ENCODE measurements at places on chromosomes 1 and 21.

GRCh38 chr1:94970783-94971182 lies 43.9 kb upstream of the CNN3 start:
- no peak for DNase-seq

GRCh38 chr1:12276225-12276624 lies 46.4 kb downstream of the VPS13D start:
- DNase-seq, result peak; percentile 6

- DNase-seq, result no peak
These were observed 796 bp upstream of the TDRKH start for GRCh38 chr1:151790940-151791651.

DNA sequence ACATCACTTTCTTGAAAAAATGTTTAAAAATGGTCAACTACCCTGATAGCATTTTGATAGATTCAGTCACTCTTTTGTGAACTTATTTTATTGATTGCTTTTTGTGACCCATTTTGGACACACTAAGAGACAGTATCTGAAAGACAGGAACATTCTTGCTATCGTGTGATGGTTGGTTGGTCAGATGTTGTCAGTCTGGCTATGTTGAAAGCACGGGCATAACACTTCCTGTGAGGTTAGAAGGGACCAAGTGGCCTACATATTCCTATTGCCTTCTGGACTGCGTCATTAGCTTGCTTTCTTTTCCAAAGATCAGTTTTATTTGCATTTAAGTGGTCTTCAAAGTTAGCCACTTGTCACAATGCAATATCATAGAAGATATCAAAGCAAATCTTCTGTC lies 1.4 kb downstream of the OR2T6 start:
- no peak for DNase-seq

DNA sequence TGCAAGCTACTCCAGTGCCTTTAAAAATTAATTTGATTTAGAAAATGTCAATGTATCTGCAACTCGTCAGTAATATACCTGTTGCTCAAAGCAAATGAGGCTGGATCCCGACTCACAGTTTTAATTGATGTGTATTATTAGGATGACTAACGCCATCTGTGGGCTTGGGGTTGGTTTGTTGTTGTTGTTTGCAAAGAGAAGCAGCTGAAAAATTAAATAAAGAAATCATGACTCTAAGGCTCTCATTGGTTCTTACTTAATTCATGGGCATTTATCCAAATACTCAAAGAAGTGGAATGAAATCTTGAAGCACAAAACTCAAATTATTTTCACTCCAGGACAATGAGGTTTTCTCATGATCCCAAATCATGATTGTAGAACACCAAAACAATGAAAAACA lies 46.4 kb downstream of the SEC16B start:
- DNase-seq, result no peak

- no peak for DNase-seq
These were observed 8.9 kb upstream of the TNFRSF25 start for GRCh38 chr1:6474815-6475282.

- DNase-seq, result no peak
These were observed 49.3 kb downstream of the STX6 start for GRCh38 chr1:180973369-180973768.

- DNase-seq, result no peak
These were observed 253.7 kb downstream of the CACNA1E start for GRCh38 chr1:181737056-181737455.

- DNase-seq, result no peak
These were observed 1.8 kb downstream of the KPRP start for GRCh38 chr1:152759453-152760173.

- no peak for DNase-seq
These were observed 4.2 kb downstream of the IGSF21 start for GRCh38 chr1:18111605-18112297.

DNA sequence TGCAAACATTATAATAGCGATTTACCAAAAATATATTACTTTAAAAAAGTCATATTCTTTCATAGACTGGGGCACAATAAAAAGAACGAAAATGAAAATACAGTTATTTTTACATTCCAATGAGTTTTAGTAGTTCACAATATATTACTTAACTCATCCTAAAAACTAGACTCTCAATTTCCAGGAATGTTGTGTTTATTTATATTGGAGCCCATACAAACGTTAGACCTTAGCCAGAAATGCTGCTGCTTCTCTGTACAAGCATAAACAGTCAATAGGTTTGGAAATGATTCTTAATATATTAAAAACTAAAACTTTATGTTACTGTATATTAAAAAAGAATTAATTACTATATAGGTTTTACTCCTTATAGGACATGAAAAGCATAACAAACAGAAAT lies 302.3 kb downstream of the BRINP3 start:
- DNase-seq, result no peak

DNA sequence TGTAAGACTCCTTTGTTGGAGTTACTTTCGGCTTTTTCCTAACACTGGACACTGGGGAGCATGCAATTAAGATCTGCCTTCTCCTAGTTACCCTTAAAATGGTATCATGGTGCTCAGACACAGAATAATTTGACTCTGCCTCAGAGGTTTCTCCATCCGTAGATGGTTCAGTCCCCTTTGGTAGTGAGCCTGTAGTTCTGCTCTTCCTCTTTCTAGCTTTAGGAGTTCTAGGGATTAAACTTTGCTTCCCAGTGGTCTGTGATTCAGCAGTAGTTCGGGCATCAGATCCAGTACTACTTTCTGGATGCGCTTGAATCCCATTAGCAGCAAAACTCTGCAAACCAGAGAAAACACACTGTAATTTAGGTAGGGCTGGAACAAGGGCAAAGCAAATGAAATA lies 1.5 kb downstream of the DNTTIP2 start:
- no peak for DNase-seq

DNA sequence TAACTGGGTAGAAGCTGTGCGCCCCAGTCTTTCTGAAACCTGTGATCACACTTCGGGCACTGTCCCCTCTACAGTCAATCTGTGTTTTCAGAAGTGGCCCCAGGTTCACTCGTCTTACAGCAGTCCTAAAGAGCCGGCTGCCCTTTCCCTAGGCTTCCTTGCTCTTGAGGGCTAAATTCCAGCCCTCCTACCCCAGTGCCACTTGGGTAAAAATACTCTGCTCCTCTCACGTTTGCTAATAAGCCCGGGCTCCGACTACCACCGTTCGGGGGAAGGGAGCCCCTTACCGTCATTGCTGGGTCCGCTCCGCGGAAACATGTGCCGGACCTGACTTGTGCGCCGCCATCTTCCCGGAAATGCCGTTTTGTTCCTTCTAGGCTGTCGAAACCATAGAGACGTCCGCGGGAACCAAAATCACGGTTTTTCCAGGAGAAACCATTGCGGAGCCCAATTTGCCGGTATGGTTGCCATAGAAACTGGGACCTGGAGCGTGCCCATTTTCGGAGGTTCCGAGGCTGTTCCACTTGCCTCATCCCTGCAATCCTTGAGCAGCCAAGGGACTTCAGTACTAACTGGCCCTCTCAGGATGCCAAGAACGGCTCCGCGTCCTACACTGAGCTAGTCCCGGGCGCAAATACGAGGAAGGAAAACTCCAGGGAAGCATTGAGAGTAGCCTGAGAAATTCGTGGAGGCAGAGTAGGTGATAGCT lies at the start of gene GPATCH4:
GPATCH4 (minus strand) TSS at position 358 of the 709 bp plus-strand sequence.
- peak; percentile 65 for DNase-seq

GRCh38 chr1:169877800-169878491 lies 15.8 kb downstream of the SCYL3 start:
- no peak for DNase-seq

- no peak for DNase-seq
These were observed 4.0 kb upstream of the NKAIN1 start for GRCh38 chr1:31243501-31244286.

GRCh38 chr1:203473781-203474305 lies 1.8 kb upstream of the PRELP start:
- no peak for DNase-seq

DNA sequence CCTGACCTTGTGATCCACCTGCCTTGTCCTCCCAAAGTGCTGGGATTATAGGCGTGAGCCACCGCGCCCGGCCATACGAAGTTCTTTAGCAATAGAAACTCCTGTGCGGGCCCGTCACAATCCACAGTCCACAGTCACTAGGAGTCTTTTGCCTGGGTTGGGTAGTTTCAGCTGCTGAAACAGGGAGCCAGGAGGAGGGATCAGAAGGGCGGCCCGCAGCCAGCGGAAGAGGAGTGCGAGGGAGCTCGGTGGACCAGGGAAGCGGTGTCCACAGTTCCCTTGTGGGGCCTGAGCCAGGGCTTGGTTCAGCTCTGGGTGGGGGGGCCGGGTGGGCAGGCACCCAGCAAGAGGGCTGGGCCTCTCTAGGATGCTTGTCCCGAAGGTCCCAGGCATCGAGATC lies 17.9 kb upstream of the HSPG2 start:
- DNase-seq, result no peak

DNA sequence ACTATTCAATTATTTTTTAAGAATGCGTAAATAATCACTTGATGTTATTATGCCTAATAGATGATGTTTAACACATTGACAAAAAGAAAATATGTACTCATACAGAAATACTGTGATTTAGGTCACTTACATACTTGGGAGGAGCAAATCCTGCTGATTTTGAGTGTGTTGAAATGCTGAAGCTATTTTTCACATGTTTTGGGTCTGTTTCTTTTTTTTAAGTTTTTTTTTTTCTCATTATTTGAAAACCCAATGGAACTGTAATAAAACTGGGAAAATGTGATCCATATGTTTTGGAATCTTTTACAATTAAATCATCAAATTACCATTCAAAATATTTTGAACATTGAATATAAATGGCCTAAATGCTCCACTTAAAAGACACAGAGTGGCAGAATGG lies 366.2 kb upstream of the ADAMTS5 start:
- DNase-seq, result no peak

- no peak for DNase-seq
These were observed 10.3 kb downstream of the MIXL1 start for GRCh38 chr1:226233806-226234205.

DNA sequence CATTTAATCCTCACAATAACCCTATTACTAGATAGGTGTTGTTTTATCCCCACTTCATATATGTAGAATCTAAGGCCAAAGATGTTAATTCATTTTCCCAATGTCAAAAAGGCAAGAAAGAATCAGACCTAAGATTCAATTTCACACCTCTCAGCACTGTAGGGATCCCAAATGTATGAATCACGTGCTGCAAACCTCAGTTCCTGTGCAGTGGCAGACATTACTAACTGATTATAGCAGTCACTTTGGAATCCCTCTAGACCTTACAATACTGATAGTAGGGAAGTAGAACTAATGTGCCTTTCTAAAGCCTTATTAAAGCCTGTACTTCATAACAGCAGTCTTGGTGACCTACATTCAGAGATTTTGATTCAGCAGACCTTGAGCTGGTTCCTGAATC lies 2.3 kb downstream of the C1orf87 start:
- DNase-seq, result no peak

DNA sequence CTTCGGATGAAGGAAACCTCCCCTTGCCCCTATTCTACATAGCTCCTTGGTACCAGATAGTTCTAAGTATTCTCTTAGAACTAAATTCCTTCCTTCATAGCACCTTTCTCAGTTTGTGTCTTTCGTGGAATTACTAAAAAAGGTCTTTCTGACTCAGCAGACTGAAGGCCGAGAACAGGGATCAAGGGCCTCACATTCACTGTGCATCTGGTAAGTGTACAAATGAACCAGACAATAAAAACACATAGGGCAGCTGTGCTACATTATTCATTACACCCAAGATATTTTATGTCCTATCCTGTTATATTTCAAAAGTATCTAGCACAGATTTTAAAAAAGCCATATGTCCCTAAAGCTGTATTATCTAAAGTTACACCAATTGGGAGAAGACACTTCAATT lies 62.9 kb upstream of the HP1BP3 start:
- no peak for DNase-seq

GRCh38 chr1:59156526-59157199 lies 140.2 kb upstream of the FGGY start:
- DNase-seq, result no peak

GRCh38 chr1:196960854-196961253 lies 16.5 kb upstream of the CFHR5 start:
- DNase-seq, result no peak

- DNase-seq, result no peak
These were observed 41.0 kb downstream of the ZFYVE9 start for GRCh38 chr1:52182874-52183400.

DNA sequence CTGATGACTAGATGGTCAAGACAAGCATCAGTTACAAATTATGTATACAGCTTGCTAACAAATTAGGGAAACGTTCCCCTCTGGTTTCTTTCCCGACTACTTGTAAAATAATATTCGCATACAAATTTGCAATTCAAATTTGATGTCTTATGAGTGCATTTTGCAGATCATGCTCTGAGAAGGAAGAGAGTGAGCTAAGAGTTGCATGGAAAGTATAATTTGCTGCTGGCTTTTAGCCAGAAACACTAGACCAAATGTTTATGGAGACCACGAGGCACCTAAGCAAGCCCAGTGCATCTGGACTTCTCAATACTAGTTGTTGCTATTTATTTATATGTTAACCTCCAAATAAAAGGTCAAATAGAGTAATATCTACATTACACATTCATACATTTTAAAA lies 216.0 kb downstream of the SMYD3 start:
- DNase-seq, result no peak

DNA sequence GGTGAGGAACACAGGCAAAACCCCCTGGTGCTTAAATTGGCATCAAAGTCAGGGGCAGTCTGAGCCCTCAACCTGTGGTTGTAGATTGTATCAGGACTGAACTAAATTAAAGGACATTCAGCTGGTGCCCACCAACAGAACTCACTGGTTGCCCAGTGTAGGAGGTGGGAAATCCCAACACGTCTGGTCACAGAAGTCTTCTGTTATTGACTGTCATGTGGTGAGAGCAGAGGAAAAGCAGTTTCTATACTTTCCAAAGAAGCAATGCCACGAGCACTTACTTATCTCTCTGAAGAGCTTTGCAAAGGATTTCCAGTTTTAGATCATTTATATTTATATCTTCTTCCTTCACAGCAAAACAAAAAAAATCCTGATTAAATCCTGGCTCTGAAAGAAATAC lies 15.0 kb upstream of the ACTA1 start:
- DNase-seq, result no peak

DNA sequence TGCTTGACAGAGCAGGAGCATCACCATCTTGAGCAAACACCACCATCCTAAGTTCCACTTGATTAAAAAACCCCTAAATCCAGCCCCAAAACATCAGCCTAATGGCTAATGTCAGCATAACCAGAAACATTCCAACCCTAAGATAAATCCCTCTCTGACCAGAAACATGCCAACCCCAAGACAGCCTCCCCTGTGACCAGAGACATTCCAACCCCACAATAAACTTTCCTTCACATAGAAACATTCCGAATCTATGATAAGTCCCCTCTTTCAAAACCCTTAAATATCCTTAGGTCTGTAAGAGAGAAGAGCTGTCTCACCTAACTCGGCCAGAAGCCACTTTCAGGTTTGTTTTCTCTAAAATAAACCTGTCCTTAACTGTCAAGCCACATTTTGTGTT lies 17.4 kb upstream of the SLC2A5 start:
- DNase-seq, result no peak

DNA sequence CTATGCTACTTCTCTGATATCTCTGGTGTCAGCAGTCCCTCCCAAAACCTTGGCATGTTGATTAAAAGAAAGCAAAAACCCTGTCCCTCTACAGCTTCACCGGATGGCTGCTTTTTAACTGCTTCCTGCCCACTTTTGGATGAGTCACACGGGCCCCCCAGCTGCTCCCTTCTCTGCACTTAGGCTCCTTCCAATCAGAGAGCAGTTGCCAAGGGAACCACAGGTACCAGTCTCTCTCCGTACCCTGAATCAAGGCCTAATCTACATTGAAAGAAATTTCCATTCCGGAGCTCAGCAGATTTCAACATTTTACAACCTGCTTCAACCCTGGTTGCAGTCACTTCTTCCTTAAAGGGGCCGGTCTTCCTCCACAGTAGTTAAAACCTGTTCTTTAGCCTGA lies 70.6 kb upstream of the GJB5 start:
- DNase-seq, result no peak

- no peak for DNase-seq
These were observed 19.6 kb downstream of the TMCC2 start for GRCh38 chr1:205247130-205247921.

Data from T-helper 1 cell (primary cell).